Pulmonary artery endothelial cell (primary cell): ENCODE measurements at places on chromosomes 5 and 9. TPM values are rescaled to one million over a fixed set of nuclear protein-coding genes. Genes with fewer than 3 reads are reported as not detected.
A peak's percentile ranks its signal among the peaks of the same experiment; 100 is the strongest.

DNA sequence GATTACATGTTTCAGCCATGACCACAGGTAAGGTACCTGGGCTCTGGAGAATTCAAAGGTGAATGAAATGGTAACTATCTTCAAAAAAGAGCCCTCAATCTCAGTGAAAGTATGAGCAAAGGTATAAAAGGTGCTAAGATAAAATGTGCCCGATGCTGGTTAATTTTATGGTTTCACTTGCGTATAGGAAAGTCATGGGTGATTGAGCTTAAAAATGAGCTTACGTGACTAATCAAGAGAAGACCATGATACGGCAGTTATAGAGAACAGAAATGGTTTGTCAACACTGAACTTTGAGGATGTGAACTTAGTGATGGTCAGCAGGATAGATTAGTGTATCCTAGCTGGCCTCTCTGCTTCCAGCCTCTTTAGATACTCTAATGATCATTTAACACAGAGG, 320.1 kb downstream of the DEPDC1B start:
- no peak for DNase-seq

GRCh38 chr9:18359335-18359734, 114.6 kb upstream of the ADAMTSL1 start:
- peak; percentile 66 for DNase-seq

- DNase-seq: no peak
Observed at GRCh38 chr9:109328978-109329637, 8.2 kb upstream of the EPB41L4B start.

DNA sequence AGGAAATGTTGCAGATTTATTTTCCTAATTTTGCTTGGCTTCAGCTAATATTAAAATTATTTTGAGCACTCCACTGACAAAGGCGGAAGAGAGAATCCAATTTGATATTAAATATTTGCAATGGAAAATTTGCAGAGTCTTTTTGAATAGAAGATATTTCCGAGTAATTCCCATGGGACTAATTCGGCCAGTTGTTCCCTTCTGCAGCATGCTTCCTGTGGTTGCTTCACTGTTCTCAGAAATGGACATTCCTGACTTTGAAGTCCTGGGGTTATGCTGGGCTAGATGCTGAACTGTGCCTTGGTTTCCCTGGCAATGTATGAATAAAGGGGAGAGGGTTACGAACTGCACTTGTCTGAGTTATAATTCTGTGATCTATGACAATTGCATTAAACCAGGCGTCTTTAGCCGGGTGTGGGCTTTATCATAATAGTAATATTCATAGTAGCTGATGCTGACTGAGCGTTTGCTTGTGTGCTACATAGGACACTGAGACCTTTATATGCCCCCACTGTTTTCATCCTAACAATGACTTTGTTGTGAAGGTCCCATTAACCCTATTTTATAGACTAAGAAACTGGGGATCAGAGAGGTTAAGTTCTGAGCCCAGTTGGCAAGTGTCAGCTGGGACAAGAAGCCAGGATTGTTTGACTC, 114.5 kb upstream of the SPRY4 start:
- no peak for DNase-seq

GRCh38 chr5:132561601-132562000, 4.8 kb downstream of the RAD50 start:
- DNase-seq: no peak

- peak; percentile 45 for DNase-seq
Observed at GRCh38 chr9:72856972-72857623, 95.8 kb downstream of the ALDH1A1 start.

DNA sequence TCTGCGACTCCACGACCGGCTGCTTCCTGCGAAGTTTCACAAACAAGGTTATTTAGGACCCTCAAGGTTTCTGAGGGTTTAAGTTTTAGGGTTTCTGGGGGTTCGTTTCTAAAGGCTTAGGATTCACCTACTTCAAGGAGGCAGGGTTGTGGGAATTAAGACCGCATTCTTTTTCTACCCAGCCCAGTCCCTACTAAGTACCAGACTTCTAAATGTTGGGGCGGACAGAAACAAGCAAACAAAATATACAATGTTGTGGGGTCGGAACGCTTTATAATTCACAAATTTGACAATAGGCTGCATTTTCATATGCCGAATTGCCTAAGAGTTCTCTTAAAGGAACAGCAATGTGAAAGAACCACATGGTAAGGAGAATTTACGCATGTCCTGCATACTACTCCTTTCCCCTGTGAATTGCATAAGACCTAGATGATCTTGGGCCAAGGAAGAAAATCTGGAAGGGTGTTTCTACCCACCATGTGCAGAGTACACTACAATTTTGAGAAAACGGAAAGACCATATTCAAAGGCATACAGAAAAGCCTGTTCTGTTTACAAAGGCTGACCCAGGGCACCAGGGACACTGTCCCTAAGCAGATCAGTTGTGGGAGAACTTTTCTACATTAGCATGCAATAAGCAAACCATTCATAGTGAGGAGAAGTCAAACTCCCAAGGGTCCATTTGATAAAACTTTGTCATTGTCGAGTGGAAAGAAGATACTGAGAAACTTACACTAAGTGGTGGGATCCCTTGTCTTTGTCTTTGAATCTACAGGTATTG, 457.3 kb downstream of the RAB3C start:
- no peak for DNase-seq

Gene TICAM2
- total RNA-seq: 1.1 and 2.1 TPM in 2 replicates

Gene FGF18
- total RNA-seq: 0.07 TPM in 1 of 2 replicates, not detected in the other

Gene ANKRD31
- not detected in 2 replicates for total RNA-seq

Gene SPACA9
- total RNA-seq: 1.6 TPM in 2 replicates

Gene DND1
- total RNA-seq: 0.13 and 0.28 TPM in 2 replicates

Gene ANXA2R
- 1.2 and 1.4 TPM in 2 replicates for total RNA-seq

Gene PTPRD
- 0.60 and 1.5 TPM in 2 replicates for total RNA-seq
